Stimulated activated CD4-positive, alpha-beta T cell treated with anti-CD3 and anti-CD28 coated beads, Interleukin-4, amount 100 ng/mL, for 24 hours (primary cell): ENCODE measurements at places on chromosomes 12 and 14.

DNA sequence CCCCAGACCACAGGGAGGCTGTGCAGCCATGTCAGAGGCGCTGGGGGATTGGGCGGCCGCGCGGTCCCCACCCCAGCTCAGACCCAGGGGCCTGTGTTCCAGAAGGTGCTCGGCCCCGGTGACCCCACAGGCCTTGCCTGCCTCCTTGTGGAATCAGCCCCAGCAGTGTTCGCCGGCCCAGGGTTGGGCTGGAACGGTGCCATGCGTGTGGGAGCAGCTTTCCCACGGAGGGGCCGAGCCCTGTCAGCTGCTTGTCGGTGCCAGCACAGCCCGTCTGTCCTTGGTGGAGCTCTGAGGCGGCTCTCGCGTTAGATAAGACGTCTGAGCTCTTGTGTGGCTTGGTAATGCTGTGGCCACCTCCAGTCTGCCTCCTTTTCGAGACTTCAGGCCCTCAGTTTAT is 8.5 kb downstream of the ZFYVE21 start:
- no peak for DNase-seq

GRCh38 chr12:52032446-52032803 is 18.8 kb upstream of the NR4A1 start:
- no peak for DNase-seq

DNA sequence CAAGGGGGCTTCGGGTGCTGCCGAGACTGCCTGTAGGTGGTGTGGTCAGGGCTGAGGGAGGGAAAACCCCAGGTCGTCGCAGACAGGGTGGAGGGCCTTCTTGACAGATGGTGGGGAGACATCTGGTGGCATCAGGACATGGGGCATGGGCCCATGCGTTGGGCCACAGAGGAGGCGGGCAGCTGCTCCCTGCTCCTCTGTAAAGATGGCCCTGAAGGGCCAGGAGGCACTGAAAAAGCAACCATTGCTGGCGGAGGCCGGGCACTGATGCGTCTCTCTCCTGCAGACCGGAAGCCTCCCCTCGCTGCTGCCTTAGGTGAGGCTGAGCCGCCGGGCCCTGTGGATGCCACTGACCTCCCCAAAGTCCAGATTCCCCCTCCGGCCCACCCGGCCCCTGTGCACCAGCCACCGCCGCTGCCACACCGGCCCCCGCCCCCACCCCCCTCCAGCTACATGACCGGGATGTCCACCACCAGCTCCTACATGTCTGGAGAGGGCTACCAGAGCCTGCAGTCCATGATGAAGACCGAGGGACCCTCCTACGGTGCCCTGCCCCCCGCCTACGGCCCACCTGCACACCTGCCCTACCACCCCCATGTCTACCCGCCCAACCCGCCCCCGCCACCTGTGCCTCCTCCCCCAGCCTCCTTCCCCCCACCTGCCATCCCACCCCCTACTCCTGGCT is 28.8 kb downstream of the CCNK start:
- no peak for DNase-seq

DNA sequence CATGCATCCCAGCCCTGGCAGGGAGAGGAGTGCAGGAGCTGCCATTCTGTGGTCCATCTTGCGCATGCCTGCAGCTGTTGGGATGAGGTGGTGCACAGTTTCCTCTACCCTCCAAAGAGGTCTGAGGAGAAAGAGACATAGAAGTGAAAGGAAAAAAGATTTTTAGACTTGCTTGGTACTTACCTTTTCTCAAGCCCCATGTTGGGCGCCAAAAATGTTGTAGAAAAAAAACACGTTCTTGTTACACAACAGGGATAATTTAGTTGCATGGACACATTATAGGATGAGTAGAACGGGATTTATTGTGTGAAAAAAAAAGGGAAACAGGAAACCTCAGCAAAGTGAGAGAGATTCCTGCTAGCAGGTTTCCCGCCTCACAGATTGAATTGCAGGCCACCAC is 244.4 kb upstream of the GARIN2 start:
- DNase-seq: no peak

- no peak for DNase-seq
Observed at GRCh38 chr12:13371797-13372196, 175.3 kb downstream of the EMP1 start.

GRCh38 chr12:78671295-78671694 is 193.3 kb upstream of the SYT1 start:
- no peak for DNase-seq

DNA sequence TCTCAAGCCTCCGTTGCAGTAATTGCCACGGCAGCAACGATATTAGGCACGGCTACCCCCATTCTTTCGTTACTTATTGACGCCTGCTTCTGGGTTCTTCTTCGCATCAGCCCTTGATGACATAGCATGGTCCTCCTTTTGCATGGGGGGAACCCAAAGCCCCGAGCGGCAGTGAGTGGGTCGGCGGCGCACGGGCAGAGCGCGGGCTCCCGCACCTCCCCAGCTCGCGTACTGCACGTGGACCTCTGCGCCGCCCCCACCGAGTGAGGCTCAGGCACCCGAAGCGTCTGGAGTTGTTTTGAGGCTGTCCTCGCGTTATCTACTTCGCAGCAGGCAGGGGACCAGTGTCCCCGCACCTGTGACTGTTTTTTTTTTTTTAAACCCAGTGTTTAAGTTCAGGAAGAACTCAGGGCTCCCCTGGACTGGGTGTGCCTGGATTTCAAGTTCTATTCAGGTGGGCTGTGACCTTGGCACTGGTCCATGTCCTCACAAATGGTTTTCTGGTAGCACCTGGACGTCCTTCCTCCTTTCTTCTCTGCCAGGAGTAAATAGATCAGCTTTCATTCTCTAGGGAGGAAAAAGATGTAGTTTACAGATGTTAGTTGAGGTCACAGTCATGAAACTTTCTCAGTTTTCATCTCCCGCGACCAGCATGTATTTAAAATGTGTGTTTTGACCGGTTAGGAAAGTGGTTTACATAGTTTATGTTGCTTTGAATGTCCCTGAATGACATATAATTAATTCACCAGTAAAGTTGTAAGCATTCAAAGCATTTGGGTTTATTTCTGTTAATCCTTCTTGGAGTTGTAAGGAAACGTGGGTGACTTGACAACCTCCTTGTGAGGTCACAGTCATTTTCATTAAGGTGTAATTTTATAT is 1.4 kb upstream of the FOXN4 start:
- DNase-seq: no peak

DNA sequence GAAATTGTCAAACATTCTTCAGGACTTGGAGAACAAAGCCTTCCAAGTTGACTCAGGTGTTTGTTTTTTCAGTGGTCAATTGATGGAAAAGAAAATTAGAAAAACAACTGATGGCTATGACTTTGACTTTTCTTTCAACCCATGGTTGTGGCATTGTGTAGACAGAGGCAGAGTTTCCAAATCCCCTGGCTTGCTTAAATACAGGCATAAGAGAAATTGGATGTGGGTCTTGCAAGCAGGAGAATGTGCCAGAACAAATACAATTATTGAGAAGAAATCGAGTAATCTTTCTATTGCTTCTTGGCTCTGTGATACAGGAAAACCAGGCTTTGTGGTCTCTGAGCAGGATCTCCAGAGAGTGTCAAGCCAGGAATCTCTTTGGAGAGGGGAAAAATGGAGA is 40.9 kb upstream of the FRMD6 start:
- no peak for DNase-seq

GRCh38 chr14:74984236-74985027 is 18.3 kb upstream of the EIF2B2 start:
- no peak for DNase-seq
